Hematopoietic multipotent progenitor cell treated with erythropoietin and hydrocortisone succinate and interleukin-3 and kit ligand, for 17 days (in vitro differentiated cells): ENCODE measurements at places on chromosomes 2 and 18.

DNA sequence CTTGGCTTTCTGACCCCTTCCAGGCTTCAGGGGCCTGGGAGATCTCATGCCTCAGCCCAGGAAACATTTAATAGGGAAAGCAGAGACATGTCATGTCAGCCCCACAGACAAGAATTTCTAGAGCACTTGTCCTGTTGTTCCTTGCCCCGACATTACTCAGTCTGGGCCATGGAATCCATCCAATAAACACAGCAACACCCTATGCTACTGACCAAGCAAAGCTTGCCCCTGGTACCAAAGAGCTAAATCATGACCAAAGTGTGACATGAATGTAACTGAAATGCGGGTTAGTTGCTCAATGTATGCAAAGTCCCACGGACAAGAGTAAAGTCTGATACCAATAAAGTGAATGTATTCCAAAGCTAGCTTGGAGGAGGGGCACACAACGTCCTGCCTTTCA is 35.1 kb downstream of the EHD3 start:
- no peak for DNase-seq

DNA sequence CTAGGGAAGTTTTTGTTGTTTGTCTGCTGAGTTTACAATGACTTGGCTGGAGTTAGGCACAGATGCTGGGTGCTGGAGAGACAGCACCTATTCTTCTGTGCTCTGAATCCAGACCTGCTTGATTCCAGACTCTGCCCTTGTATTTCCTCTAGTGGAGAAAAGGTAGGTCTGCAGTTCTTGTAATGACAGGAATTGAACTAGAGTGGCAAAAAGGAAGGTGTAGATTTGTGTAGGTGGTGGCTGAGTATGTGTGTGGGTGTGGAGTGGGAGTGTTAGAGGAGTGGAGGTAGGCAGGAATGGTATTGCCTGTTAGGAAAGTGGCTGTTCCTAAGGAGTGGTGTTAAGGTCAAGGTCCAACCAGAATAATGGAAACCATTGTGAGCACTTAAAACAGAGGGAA is 71.9 kb upstream of the LYPD6 start:
- no peak for DNase-seq

DNA sequence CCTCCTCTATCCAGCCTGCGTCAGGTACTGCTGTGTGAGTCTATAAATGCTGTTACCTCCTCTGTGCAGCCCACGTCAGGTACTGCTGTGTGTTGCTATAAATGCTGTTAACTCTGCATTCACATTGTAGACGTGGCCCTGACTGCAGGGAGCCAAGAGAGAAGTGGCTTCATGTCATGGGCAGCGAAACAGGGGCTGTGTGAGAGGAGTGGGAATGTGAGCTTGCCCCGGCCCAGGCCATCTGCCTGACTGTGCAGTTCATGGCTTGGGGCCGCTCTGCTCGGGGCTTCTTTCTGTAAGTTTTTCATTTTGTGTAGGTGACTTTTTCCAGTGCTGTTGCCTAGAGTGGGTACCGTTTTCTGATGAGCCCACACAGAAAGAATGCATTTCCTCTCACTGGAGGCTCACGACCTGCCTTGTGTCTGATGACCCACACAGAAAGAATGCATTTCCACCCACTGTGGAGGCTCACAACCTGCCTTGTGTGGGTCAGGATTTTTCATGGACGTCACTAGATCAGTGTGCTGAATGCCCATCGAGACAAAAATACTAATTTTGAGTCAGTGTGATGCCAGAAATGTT is 104.5 kb downstream of the SNTG2 start:
- no peak for DNase-seq

- DNase-seq = no peak
Observed at GRCh38 chr2:101337877-101338276, 29.4 kb upstream of the RNF149 start.

DNA sequence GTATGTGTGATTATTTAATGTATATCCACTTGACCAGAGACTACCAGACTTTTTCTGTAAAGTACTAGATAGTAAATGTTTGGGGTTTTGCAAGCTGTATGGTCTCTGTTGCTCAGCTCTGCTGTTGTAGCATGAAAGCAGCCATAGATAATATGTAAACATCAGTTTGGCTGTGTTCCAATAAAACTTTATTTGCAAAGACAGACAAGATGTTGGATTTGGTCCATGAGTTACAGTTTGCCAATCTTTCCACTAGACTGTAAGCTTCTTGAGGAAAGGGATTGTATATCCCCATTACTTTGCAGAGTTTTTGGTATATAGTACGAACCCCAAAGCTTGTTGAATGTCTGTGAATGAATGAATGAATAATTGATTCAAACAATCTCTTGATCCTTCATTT is 17.2 kb downstream of the REL start:
- peak; percentile 39 for DNase-seq

DNA sequence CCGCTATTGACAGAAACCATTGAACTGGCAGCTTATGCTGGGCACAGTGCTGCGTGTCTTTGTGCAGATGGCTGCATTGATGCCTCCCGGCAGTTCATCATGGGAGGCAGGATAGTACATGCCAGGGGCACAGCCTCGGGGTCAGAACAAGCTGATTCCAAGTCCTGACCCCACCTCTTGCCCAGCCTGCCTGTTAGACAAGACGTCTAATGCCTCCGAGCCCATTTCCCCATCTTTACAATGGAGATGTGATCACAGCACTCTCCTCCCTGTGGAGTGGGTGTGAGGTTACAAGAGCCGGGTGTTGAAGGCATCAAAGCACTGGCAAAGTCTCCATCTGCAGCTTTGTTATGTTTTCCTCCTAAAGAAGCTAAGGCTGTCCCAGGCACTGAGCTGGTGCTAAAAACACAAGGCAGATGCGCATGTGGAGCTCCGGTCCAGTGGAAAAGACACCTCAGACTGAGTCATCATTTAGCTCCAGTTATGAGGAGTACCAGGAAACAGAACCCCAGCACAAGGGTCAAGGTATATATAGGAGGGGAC is 125.7 kb upstream of the EPAS1 start:
- no peak for DNase-seq

GRCh38 chr2:207725873-207726578 is 14.6 kb downstream of the CCNYL1 start:
- no peak for DNase-seq

DNA sequence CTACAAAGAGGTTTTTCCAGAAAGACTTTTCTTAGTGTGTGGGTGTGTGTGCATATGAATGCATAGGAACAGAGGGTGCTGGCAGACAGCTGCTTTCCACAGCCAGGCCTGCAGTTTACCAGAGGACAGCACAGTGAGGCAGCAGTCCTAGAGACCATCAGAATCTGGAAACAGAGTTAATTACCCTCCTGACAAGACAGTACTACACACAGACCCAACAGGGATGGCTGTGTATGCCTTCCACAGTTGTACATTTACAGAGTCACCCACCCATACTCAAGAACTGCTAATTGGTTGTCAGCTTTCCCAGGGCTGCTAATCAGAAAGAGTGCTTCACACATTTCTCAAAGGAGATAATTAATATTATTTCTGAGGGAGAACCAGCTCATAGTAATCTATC is 104.7 kb downstream of the FEZ2 start:
- DNase-seq = no peak

- no peak for DNase-seq
Observed at GRCh38 chr2:20999906-21000645, 43.8 kb downstream of the APOB start.

GRCh38 chr2:221350616-221351015 is 221.5 kb downstream of the EPHA4 start:
- DNase-seq = no peak

DNA sequence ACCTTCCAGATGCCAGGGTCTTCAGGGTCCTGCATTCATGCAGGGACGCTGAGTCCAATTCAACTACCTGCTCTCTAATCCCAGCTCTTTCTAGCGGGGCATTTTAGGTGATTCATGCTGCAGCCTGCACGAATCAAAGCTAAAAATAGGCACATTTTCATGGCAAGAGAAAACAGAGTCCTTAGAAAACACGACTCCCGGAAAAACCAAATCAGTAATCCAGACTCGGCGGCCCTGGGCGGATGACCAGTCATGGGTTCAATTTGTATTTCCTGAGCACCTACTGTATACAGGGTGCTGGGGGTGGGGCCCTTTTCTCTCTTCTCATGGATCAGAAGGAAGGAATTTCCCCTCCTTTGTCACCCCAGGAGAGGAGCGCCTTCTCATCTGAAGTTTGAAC is 64.4 kb downstream of the LONRF2 start:
- no peak for DNase-seq

GRCh38 chr18:61587865-61588264 is 254.6 kb downstream of the CDH20 start:
- no peak for DNase-seq

- DNase-seq = peak; percentile 75
Observed at GRCh38 chr2:189751080-189751658, 11.4 kb downstream of the OSGEPL1 start.

GRCh38 chr2:118665784-118666529 is 181.5 kb downstream of the EN1 start:
- no peak for DNase-seq

DNA sequence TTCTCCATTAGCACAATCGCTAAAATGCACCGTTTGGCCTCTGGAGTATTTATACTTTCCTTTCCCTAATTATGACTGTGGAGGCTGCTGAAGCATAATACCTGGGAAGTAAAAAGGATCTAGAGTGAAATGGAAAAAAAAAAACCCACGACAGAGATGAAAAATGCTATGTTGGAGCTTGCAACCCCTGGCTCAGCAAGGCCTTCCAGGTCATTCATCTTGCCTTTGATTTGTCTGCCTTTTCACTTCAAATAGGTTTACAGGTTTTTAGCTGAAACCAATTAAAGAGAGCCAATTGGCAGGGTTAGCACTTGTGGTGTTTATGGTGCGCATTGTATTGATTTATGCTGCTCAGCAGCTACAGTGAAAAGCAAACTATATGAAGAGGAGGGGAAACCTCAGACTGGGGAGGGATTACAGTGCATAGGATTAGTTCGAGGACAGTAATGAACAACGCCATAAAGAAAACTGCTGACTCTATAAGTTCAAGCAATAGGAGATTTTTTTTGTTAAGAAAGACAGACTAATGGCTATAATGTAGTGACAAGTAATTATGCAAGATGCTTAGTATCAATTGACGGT is 347.9 kb downstream of the MEIS1 start:
- DNase-seq = no peak

DNA sequence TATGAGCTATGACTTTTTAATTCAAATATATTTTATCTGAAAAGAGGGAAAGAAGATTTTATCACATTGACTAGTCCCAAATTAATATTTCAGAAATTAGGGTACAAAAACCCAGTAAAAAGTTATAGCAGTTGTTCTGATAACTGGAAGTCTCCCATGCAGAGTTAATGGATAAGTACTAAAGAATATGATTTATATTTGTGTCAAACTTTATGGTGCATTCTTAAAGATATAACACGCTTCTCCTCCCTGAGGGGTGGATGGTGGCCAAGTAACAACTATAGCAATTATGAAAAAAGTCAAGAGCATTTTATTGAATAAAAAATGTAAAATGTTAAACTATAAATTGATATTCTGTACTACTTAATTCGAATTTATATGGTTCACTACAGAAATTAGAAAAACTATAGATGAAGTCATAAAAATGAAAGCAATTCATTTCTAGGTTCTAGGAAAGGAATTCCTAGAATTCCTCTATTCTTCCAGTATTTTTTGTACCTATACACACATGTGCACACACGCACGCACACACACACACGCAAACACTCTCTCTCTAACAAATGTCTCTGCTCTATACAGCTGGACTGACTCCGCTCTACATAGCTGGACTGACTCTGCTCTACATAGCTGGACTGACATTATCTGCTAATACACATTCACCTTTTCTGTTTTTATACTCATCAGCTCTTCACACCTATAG is 111.3 kb downstream of the PRELID3A start:
- no peak for DNase-seq

- no peak for DNase-seq
Observed at GRCh38 chr2:152468899-152469692, 134.1 kb downstream of the FMNL2 start.

- DNase-seq = no peak
Observed at GRCh38 chr2:206442474-206442832, 879 bp upstream of the ADAM23 start.

DNA sequence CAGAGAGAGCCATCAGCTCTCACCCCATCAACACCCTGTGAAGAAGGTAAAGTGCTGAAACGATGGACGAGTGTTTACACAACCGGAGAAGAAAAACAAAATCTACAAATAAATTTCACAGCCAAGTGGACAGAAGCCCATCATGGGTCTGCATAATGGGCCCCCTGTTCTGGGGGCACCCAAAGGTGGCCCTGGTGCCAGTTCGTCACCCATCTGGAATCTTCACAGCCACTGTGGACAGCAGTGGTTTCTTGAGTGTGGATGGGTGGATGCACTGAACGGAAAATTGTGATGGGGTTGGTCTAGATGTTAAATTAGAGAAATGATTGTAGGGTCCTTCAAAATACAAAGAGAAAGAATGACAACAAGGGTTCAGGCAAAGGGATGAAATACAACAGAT is 38.8 kb downstream of the ANKMY1 start:
- DNase-seq = no peak

GRCh38 chr2:152563764-152564163 is 153.5 kb downstream of the PRPF40A start:
- no peak for DNase-seq

- DNase-seq = no peak
Observed at GRCh38 chr2:50582164-50582563, 449.8 kb downstream of the NRXN1 start.

DNA sequence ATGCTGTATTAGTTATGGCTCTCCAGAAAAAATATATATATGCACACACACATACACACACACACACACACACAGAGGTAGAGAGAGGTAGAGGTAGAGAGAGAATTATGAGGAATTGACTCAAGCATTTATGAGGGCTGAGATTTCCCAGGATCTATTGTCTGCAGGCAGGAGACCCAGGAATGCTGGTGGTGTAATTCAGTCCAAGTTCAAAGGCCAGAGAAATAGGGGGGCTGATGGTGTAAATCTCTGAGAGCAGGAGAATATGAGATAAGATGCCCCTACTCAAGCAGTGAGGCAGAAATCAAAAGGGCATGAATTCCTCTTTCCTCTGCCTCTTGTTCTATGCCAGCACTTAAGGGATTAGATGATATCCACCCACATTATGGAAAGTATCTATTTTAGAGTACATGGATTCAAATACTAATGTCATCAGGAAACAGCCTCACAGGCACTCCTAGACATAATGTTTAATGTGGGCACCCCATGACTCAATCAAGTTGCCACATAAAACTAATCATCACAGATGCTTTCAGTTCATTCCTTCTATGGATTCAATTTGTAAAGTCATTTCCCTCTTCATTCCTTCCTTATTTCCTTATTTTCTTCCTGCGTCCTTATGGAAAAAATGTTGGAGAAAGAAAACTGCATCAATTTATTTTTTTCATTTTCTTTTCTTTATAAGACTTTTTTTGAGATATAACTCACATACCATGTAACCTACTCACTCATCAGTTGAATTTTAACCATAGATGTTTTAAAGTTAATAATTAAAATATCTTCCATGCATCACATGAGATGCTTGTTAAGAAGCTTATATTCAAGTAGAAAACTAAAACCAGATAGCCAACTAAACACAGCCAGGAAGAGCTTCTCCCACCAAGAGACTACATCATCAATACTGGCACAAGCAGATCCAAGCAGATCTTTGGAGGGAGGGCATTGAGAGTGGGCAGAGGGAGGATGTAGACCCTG is 406.2 kb downstream of the MBD2 start:
- DNase-seq = no peak
